Caki2 (cell line): ENCODE measurements at places on chromosomes 6 and 20. TPM values are rescaled to one million over a fixed set of nuclear protein-coding genes. Genes with fewer than 3 reads are reported as not detected.

The OXT gene
- total RNA-seq, result not detected in 2 replicates

- no peak for DNase-seq
Measured at GRCh38 chr6:122114717-122115116, 284.7 kb upstream of the HSF2 start.

- no peak for DNase-seq
Measured at GRCh38 chr20:42313704-42314103, 695.5 kb upstream of the CHD6 start.

- no peak for DNase-seq
Measured at GRCh38 chr20:18578581-18578980, 9.3 kb upstream of the DTD1 start.

The TGM3 gene
- 0.24 TPM in 1 of 2 replicates, not detected in the other for total RNA-seq

The SLC35B2 gene
- 203 and 221 TPM in 2 replicates for total RNA-seq

The LIN28B gene
- not detected in 2 replicates for total RNA-seq

The ZNF334 gene
- total RNA-seq, result 0.24 TPM in 1 of 2 replicates, not detected in the other

The CYP24A1 gene
- 154 and 180 TPM in 2 replicates for total RNA-seq

DNA sequence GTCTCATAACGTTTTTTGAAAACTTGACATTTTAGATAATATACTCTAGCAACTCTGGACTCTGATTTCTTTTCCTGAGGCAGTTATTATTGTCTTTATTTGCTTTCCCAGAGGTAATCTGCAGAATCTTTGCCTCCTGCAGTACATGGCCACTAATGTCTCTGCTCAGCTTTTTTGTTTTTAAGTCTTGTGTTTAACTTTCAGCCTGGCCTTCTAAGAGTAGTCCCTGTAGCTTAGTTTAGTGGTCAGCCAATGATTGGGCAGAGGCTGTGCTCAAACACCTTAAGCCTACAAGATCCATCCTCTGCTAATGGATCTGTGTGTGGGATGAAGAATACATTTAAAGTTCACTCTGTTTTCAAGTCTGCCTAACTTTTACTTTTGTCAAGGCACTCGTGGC, 97.1 kb upstream of the SLC22A16 start:
- no peak for DNase-seq

GRCh38 chr6:25138233-25138933, 140.8 kb upstream of the CARMIL1 start:
- no peak for DNase-seq

- no peak for DNase-seq
Measured at GRCh38 chr6:169035385-169036240, 218.0 kb downstream of the THBS2 start.

- DNase-seq, result no peak
Measured at GRCh38 chr20:57407541-57407956, 16.4 kb downstream of the RBM38 start.

DNA sequence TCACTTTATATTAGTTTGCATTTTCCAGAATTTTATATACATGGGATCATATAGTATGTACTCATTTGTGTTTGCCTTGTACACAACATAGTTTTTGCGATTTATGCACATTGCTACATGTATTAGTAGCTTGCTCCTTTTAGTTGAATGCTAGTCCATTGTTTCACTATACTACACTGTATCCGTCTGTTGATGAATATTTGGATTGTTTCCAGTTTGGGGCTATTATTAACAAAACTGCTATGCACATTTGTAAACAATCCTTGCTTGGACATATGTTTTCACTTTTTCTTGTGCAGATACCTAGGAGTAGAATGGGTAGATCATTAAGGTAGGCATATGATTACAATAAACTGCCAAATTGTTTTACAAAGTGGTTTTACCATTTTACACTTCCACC, 3.9 kb upstream of the LRRC1 start:
- DNase-seq, result no peak

GRCh38 chr6:148658681-148659430, 88.0 kb upstream of the UST start:
- DNase-seq, result no peak

DNA sequence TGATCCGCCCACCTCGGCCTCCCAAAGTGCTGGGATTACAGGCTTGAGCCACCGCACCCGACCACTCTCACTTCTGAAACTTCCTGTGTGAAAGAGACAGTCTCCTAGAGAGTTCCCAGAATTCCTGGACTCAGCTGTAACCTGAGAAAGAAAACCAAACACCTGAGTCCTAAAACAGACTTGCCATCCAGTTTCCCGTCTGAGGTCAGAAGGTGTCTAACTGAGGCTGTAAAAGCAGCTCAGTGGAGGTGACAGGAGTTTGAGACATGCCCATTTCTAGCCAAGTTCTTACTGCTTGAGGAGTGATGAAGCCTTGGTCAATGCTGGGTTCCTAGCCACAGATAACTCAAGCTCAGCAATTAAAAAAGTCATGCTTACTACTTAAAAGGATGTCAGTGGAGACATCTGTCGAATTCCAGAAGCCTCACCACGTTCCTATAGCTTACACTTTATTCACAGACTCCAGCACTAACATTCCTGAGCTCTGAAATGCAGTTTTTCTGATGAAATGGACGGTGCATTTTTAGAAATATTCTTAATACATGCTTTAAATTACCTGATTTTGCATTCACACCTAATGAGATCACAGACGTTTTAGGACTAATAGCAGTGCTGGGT, 6.1 kb downstream of the UQCC2 start:
- DNase-seq, result no peak

DNA sequence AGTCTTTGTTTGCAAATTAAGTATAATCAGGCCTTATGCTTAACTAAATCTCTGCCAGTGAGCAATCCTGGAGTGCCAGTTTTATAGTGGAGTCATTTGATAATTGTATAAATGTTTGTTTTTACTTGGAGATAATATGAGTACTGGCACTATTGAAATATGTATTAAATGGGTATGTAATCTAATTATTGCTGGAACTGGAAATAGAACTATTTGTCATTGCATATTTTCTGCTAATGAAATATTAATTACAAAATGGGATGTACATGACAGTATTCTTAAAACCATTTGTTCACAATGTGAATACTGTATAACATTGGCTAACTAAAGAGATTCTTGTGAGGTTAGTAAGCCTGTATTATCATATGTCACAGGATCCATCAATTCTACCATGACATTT, 20.5 kb upstream of the LMBRD1 start:
- no peak for DNase-seq

- no peak for DNase-seq
Measured at GRCh38 chr6:157035546-157035945, 258.4 kb downstream of the ARID1B start.

- DNase-seq, result peak; percentile 30
Measured at GRCh38 chr6:42404484-42404883, 47.2 kb downstream of the TRERF1 start.

- no peak for DNase-seq
Measured at GRCh38 chr20:16576219-16576618, 3.0 kb upstream of the KIF16B start.

The SLC16A10 gene
- total RNA-seq, result 0.14 and 0.74 TPM in 2 replicates

GRCh38 chr6:10315034-10315433, 99.8 kb downstream of the TFAP2A start:
- no peak for DNase-seq

DNA sequence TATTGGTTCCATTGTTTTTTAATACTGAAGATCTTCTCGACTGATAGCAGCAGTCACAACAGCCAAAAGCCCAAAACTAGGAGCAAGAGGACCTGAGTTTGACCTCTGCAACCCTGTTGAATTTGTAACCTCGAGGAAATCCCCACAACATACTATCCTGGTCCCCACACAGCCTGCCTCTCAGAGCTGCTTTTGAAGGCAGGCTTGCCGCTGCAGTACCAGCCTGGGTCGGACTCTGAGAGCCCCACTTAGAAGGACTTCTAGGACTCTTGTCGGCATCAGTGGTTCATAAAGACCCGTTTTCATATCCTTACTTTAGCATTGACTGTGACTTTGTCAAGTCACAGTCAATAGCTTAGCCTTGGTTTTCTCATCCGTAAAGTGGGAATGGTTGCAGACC, 49.3 kb downstream of the EBF4 start:
- no peak for DNase-seq

GRCh38 chr20:34947336-34947735, 8.3 kb downstream of the GSS start:
- no peak for DNase-seq

DNA sequence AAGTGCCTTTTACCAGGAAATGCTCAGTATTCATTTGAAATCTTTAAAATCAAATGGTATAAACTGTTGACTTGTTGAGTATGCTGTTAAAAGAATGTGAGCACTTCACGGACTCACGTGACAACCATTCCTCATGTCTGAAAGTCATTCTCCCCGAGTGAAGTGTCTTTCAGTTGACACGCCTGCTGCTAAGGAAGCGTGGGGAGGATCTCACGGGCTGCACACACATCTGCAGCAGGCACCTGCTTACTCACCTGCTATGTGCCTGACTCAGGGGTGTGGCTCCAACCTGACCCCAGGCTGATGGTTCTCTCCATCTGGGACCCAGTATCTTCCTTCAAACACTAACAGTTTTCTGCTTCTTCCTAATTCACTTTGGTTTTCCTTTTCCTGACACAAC, 32.7 kb downstream of the WDR27 start:
- DNase-seq, result no peak

The WFDC12 gene
- total RNA-seq, result not detected in 2 replicates

The TTBK1 gene
- not detected in 2 replicates for total RNA-seq

DNA sequence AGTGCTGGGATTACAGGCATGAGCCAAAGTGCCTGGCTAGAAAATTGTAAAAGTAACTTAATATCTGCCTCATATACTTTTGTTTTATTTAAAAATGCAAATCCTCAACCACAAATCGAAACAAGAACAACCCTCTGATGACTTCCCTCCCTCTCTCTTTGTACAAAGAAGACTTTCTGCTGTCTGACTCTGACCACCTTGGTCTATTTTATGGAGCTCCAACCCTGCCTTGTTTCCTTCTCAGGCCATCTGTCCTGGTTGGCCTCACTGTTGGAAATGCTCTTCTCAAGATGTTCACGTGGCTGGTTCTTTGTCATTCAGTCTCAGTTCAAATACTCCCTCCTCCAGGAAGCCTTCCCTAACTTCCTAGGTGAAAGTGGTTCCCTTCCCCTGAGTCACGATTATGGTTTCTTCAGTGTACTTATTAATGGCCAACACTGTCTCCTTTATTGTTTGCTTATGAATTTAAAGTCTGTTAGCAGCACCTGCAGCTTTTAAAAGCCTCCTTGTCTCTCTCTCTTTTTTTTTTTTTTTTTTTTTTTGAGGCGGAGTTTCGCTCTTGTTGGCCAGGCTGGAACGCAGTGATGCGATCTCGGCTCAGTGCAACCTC, 151.5 kb upstream of the SALL4 start:
- DNase-seq, result no peak

GRCh38 chr20:62900692-62901584, 25.4 kb downstream of the DIDO1 start:
- peak; percentile 31 for DNase-seq
